Uterus (tissue), 4 donors: ENCODE measurements at places on chromosomes 6 and 20. TPM values are rescaled to one million over a fixed set of nuclear protein-coding genes. Genes with fewer than 3 reads are reported as not detected.

Gene ARHGAP40
- 0.21 TPM for total RNA-seq

Gene AHCY
- total RNA-seq = 82.7 TPM

Gene CLVS2
- 11.6 TPM for total RNA-seq

Gene C6orf52
- total RNA-seq = not detected

Gene NKX2-4
- not detected for total RNA-seq

Gene TBXT
- not detected for total RNA-seq

Gene KIF6
- not detected for total RNA-seq

Gene REPS1
- 266 TPM for total RNA-seq

Gene PTPRT
- total RNA-seq = not detected

Gene TREML1
- total RNA-seq = not detected

Gene TMC2
- total RNA-seq = not detected

Gene MBOAT1
- total RNA-seq = 29.2 TPM

Gene TMEM14B
- 56.5 TPM for total RNA-seq

Gene HMGCLL1
- 1.5 TPM for total RNA-seq

Gene IMPG1
- total RNA-seq = 0.14 TPM

Gene FAM209B
- total RNA-seq = not detected

Gene DLGAP4
- 45.3 TPM for total RNA-seq

Gene ALDH5A1
- 9.7 TPM for total RNA-seq

GRCh38 chr6:122995921-122996793 is at the start of gene CLVS2:
Gene CLVS2 (plus strand): TSS chr6:122996235. CDS start chr6:122997778, 1,543 bp downstream.
- DNase-seq = peak; percentile 55

- no peak for DNase-seq
Observed at GRCh38 chr6:63352069-63352543, 32.3 kb upstream of the LGSN start.

DNA sequence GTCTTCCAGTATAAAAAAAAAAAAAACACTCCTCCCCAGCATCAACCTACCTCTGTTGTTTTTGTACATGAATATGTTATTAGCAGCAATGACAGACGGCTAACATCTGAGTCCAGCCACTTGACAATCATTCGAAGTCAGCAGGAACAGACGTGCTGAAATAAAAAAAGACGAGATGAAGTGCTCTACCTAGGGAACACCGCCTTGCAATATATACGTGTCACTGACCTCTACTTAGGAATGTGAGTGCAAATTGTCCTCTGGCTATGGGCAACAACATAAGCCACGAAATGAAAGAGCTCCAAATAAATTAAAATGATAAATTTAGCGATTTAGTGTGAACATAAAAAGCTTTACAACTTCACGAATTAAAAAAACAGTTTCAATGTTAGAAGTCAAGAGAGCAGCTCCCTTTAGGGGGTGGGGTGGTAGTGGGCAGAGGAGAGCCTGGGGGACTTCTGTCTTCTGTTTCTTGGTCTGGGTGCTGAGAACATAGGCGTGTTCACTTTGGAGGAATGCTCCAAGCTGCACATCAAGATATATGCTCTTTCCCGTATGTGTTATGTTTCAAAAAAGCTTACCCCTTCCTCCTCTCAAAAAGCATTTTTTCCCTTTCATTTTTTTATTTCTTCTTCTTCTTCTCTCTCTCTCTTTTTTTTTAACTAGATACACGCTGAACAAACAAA is 23.3 kb downstream of the EDN1 start:
- no peak for DNase-seq

GRCh38 chr6:5204376-5204775 is 56.4 kb downstream of the LYRM4 start:
- no peak for DNase-seq

GRCh38 chr6:4563156-4563555 is 213.0 kb upstream of the CDYL start:
- no peak for DNase-seq

DNA sequence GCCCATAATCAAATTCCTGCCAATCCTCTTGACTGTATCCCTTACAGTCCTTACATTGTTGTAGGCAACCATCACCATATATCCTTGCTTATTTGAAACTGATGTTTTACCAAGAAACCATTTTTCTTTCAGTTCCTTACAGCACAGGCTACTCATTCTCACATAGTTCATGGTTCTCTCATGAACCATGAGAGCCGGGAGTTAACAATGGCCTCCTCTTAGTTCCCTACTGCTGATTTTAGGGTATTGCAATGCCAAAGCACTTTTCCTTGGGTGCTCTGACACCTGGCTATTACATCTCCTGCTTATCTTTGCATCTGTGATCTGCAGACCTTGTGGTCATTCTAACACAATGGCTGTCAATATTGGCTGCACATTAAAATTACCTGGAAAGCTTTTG is 133.4 kb downstream of the MYB start:
- DNase-seq = no peak

DNA sequence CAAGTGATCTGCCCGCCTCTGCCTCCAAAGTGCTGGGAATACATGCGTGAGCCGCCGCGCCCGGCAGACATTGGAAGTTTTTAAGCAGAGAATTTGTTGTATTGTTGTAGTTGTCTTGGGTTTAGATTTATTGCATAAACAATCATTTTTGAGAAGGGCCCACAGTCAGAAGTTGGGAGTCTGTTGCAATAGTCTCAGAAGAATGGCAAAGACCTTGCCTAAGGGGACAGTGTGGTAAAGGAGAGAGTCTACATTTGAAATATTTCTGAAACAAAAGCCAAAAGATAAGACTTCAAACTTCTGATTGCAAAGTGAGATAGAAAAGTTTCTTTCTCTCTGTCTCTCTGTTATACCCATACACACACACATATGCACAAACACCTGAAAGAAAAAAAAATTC is 22.5 kb downstream of the HFE start:
- DNase-seq = no peak

GRCh38 chr20:1616858-1617434 is 2.9 kb downstream of the SIRPB1 start:
- DNase-seq = no peak

GRCh38 chr6:100088009-100088408 is 94.0 kb upstream of the MCHR2 start:
- DNase-seq = no peak

DNA sequence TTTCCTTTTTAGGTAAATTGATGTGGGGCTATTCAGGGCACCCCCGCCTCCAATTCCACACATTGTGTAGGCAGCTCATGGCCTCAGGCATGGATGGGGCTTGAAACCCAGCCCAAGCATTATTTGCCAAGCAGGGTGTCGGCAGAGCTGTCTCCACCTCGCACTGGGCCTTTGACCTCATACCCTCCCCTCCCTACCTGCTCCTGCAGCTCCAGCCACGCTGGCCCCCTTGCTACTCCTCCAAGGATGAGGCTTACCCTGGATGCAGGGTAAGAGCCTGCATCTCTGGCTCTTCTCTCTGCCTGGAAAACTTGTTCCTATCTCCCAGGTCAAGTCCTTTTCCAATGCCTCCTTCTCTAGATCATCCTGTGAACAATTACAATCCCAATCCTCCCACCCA is 232.6 kb downstream of the SOD2 start:
- DNase-seq = no peak

DNA sequence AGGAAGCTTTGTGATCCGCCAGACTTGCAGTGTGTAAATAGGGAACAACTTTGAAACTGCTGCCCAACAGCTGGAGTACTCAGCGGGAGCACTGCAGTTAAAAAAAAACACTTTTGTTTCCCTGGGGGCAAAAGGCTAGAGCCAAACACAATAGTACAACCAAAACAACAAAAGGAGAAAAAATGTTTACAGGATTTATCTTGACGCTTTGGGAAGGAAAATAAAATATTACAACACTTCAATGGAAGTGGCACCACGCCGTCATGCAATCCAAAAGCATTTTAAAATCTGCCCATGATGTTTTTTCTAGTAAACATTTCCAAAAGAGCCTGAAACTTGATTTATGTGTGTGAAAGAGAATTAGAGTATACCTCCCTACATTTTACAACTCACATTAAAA is 26.0 kb downstream of the PTPRK start:
- no peak for DNase-seq

DNA sequence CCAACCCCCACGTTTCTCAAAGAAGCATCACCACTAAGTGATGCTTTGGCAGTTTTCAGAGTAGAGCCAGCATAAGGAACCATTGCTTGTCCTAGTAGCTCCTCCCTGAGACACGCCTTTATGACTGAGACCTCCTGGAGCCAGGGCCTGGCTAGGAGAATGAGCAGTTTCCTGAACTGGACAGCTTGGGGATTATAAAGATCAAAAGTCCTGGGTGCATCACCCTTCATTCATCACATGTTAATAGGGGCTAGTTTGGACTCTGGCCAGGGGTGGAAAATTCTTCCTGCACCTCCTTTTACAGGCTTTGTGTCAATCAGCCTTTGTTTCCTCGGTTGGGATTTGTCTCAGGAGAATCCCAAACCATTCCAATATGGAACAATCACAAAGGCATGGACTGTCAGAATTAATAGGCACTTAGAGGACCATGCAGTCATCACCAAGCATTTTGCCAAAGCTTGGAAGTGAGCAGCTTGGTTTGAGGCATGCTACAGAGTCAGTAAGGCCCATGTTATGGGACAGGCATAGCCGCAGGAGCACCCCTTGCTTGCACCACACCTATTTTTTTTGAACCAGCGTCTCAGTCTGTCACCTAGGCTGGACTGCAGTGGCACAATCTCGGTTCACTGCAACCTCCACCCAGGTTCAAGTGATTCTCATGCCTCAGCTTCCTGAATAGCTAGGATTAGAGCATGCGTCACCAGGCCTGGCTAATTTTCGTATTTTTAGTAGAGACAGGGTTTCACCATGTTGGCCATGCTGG is 64.9 kb upstream of the TGM3 start:
- DNase-seq = no peak

DNA sequence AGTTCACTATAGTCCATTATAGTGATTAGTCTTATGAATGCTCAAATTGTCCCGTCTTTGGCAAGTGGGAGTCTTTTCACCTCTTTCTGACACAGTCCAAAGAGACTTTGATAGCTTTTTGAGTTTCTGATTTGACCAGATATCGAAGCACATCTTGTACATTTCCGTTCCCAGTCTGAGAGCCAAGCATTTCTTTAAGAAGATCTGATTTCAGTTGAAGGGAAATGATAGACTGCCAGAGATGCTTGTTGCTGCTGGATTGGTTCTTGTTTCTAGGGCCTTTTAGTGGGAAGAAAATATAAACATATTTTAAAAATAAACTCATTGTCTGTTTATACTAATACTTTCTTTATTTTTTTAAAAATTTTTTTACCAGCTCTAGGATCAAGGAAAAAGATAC is 54.1 kb upstream of the IER3 start:
- no peak for DNase-seq

DNA sequence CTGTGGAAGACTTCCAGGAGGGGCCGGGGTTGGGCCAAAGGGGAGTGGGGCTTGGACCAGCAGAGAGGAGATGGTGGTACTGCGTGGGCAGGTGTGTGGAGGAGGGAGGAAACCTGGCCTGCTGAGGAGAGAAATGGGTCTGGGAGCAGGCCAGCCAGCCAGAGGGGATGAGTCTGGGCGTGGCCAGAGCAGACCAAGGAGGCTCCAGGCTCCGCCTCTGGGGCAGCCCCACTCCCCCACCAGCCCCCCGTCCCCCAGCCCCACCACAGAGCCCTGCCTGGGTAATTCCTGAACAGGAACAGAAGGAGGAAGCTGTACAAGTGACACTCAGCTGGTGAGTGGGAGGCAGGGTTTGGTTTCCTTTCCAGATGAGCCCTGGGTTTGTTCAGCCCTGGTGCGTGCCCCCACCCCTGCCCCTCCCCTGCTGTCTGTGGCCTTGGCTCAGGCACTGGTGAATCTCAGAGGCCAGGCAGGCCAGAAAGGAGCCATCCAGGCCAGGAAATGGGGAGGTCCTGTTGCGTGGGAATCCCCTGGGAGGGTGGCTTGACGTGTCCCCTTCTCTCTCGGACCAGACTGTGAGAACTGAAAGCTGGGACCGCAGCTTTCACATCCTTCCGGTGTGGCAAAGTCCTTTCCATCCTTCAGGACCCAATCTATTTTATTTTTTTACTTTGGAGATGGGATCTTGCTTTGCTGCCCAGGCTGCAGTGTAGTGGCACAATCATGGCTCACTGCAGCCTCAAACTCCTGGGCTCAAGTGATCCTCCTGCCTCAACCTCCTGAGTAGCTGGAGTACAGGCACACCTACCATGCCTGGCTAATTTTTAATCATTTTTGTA is 9.4 kb upstream of the SRC start:
- DNase-seq = peak; percentile 84

DNA sequence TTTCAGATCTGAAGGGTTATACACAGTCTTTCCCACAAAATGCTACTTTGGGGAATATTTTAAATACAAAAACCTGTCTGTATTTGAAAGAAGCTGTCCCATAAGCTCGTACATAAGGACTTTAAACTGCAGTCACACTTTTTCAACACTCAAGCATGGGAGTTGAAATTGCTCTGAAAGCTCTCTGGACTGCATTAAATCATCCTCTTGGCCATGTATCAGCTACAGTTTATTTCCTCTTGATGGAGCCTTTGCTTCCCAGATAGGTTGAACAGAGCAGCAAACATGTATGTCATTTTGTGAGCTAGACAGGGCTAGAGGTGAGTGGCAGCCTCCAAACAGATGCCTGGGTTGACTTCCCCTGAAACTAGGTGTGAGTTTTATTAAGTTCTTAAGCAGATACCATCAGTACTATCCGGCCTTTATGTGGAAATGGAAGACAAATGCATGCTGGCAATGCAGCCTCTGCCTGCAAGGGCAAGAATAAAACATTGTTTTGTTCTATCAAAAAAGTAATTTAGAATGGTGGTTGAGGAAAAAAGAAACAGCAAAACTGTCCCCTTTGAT is 105.9 kb upstream of the ENPP5 start:
- DNase-seq = no peak

GRCh38 chr6:84663866-84664265 is 100.5 kb downstream of the TBX18 start:
- no peak for DNase-seq

GRCh38 chr6:31663961-31664789 is 622 bp downstream of the GPANK1 start:
- DNase-seq = peak; percentile 64

GRCh38 chr6:30735668-30736314 is 6.7 kb downstream of the FLOT1 start:
- DNase-seq = no peak

GRCh38 chr6:103908898-103909297 is 950.8 kb downstream of the HACE1 start:
- no peak for DNase-seq

GRCh38 chr6:80547827-80548226 is 441.4 kb downstream of the BCKDHB start:
- no peak for DNase-seq

- DNase-seq = no peak
Observed at GRCh38 chr6:136502786-136503185, 47.4 kb downstream of the MAP7 start.

DNA sequence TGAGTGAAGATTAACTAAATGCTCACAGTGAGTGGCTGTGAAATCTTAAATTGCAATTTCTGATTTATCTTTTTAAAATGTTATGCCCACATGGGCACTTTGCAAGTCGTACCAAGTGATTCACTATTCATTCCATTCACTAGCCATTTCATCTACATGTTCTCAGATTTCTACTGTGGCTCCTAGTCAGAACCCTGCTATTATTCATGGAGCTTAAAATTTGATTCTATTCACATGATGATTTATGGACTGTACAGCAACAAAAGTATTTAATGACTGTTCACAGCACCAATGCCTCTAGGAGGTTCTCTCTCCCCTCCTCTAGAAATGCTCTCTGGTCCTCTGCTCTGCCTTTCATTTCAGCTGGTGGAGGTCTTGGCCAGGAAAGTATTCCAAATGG is 133.5 kb upstream of the MAP3K7 start:
- no peak for DNase-seq

GRCh38 chr6:20653085-20653479 is 118.8 kb downstream of the CDKAL1 start:
- DNase-seq = no peak
